CD4-positive, CD25-positive, alpha-beta regulatory T cell (primary cell): ENCODE measurements at places on chromosomes 7 and 10. TPM values are rescaled to one million over a fixed set of nuclear protein-coding genes. Genes with fewer than 3 reads are reported as not detected.

- DNase-seq, result no peak
Observed at GRCh38 chr7:30692882-30693281, 10.6 kb upstream of the CRHR2 start.

HOXA2 gene
- not detected for total RNA-seq

- DNase-seq, result no peak
Observed at GRCh38 chr10:82212753-82213152, 337.8 kb downstream of the NRG3 start.

- DNase-seq, result peak; percentile 14
Observed at GRCh38 chr7:133854739-133855138, 272.4 kb upstream of the LRGUK start.

GRCh38 chr10:73076360-73077183 lies 20.1 kb downstream of the P4HA1 start:
- no peak for DNase-seq

DNA sequence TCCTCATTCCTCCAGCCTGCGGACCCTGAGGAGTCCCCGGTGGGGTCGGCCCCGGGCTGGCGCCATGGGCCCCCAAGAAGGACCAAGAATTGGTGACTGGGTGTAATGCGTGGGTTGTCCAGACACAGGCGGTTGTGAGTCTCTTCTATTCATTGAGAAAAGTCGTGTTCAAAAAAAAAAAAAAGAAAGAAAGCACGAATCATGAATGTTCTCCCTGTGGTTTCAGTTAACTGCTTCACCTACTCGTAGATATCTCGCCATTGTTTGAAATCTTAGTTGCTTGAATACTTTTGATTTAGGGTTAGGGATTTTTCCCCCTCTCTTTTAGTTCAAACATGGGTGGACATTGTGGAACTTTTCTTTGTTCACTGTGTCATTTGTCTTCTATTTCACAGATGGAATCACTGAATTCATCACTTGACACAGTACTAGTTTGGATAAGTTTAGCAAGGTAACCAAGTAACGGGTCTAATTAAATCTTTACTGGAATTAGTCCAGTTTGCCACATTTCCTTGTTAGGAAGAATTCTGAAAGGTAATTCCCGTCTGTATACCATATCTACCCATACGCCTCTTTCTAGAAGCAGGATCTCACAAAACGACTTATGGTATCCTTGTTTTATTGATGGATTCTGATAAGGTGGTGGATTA lies 775 bp downstream of the STARD3NL start:
- DNase-seq, result peak; percentile 61

DNA sequence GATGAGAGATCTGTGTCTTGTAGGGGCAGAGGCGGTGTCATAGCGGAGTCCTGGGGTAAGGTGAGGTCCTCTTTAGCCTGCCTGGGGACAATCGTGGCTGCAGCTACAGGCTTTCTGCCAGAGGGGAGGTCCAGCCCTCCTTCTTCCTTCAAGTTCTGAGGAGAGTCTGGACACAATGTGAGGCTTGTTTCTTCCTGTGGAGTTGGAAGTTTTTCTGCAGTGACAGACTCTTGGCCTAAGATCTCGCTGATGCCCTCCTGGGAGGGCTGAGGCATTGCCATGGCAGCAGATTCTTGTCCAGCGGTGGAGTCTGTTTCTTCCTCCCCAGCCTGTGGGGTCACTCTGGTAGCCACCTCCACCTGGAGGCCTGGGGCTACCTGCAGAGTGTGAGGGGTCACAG lies 4.4 kb downstream of the NACAD start:
- no peak for DNase-seq

LLCFC1 gene
- not detected for total RNA-seq

GRID1 gene
- not detected for total RNA-seq

DNA sequence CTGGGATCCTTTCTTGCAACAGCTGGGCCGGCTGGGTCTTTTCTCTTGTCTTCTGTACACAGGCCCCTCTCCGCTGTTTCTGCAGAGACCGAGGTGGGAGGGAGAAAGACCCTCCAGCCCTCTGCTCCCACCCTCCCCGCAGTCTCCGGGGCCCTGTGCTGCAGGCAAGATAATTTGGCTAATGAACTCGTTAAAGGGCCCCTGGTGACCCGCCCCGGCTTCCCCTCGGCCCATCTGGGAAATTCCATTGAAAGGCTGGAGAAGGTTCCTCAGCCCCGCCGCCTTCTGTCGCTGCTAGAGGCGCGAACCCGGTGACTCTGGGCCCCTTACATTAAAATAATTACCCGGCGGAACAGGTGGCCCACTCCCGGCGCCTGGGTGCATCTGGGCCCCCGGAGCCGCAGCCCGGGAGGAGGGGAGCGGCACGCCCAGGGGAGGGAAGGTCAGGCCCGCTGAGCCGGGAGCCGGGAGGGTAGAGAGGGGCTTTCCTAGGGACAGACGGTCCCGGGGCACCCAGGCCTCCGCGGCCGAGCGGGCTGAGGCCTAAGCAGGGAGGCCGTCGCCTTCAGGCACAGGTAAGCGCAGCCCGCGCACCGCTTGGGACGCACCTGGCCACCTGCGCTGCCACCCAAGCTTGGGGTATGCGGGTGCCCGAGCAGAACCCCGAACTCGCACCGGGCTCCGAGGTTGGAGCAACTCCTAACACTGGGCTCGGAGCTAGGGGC lies 7.3 kb upstream of the MNX1 start:
- DNase-seq, result no peak

DENND2A gene
- total RNA-seq, result not detected

DNA sequence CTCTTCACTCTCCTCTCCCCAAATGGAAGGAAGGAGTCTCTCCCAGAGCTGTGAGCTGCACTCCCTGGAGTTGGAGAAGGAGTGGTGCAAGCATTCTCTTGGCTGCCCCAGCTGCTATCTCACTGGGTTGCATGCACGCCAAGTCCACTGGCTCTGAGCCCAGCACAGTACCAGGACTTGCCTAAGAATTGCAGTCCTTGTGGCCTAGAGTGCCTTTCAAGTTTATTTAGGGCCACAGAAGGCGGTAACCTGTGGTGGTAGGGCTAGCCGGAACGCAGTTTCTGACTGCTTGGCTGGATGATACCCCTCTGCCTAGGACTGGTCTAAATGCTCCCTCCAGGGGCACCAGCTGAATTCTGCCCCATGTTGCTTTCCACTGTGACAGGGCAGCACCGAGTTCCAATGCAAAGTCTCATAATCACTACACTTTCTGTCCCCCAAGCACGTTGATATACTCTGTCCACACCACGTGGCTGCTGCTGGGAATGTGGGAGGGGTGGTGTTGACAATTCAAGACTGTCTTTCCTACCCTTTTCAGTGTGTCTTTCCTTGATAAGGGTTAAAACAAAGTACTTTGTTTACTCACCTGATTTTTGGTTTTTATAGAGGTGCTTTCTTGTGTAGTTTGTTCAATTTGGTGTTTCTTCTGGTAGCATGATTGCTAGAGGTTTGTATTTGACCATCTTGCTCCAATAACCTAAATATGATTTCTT lies 57.0 kb downstream of the PHTF2 start:
- no peak for DNase-seq

- DNase-seq, result no peak
Observed at GRCh38 chr10:90437452-90437851, 420.4 kb downstream of the HTR7 start.

GRCh38 chr7:136359333-136359903 lies 382.3 kb upstream of the MTPN start:
- DNase-seq, result no peak

PKD2L1 gene
- not detected for total RNA-seq

FOXL3 gene
- total RNA-seq, result not detected

GRCh38 chr7:27239387-27240014 lies 3.1 kb upstream of the EVX1 start:
- no peak for DNase-seq
